A549 treated with AZD2906 at 1 μM for 4 hours (cell line): ENCODE measurements at places on chromosomes 6 and 20. TPM values are rescaled to one million over a fixed set of nuclear protein-coding genes. Genes with fewer than 3 reads are reported as not detected.

The RAD21L1 gene
- not detected in 5 replicates for total RNA-seq

The RBPJL gene
- total RNA-seq: not detected in 5 replicates

The PLN gene
- not detected in 5 replicates for total RNA-seq

The CST5 gene
- not detected in 5 replicates for total RNA-seq

The C6orf58 gene
- total RNA-seq: 0.07 to 0.18 TPM (median 0.13 TPM) in 5 replicates
